ENCODE measurements at places on chromosomes 5 and 9.

- DNase-seq: no peak
These were observed 118.2 kb downstream of the BOD1 start for GRCh38 chr5:173498286-173498685.

- no peak for DNase-seq
These were observed 387.9 kb upstream of the DAP start for GRCh38 chr5:11148810-11149539.

GRCh38 chr5:74122175-74122574, 496.2 kb downstream of the ARHGEF28 start:
- no peak for DNase-seq

DNA sequence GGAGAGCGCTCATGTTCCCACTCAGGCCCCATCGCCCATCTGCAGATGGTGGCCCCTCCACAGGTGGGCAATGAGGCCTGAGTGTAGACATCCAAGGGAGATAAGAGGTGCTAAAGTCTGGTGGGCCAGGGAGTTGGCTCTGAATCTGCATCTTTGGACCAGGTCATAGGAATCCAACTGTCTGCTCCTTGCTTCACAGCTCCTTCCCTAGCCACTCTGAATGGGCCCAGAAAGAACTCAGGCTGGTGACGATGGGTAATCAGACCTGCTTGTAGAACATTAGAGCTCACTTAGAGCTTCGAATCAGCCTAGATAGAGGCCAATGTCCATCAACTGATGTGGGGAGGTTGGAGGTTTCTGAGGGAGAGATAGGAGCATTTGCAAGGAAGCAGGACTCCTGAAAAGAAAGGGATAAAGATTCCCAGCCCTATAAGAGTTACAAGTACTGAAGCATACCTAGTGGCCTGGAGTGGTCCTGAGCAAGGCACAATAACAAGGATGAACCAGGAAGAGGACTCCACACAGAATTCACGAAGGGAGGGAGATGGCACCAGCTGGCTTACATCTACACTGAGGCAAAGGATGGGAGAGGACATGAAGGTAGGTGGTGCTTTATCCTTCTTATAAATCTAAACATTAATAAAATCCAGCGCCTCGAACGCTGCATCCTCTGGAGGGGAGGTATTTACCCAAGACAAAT, 132.8 kb upstream of the ALDH1B1 start:
- no peak for DNase-seq

DNA sequence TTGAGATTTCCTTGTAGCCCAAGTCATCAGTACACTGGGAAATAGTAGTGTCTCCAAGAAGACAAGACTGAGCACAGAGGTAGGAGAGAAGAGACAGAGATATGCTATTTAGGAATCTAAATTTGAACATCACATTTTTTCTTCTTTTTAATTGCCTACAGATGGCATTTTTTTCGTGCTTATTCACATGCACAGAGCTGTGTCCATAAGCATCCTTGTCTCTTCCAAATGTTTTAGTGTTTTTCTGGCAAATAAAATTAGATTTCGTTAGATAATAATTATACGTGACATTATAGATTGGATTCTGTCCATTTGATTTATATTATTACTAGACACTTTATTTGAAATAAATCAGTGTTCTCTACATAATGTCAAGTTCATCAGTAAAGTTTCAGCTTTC, 80.9 kb downstream of the PRR16 start:
- DNase-seq: no peak

- no peak for DNase-seq
These were observed 109.9 kb downstream of the TMEM174 start for GRCh38 chr5:73282923-73283322.
